ENCODE measurements at places on chromosomes 11 and 22.

DNA sequence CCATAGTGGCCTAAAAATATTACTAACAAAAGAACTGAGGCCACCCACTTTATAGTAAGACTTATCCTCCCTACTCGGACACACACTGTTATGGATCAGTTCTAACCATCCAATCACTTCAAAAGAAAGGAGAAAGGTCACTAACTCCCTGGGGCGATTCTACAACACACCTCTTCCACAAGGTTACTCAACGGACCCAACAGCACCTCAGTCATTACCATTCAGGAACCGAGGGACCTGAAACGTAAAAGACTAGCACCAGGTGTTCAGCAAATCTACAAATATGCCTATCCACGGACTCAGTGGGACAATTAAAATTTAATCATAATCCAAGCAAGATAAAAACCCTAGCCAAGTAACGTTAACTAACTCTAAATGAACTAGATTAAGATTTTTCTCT is 1.6 kb downstream of the HNRNPUL2 start:
- no peak for DNase-seq

DNA sequence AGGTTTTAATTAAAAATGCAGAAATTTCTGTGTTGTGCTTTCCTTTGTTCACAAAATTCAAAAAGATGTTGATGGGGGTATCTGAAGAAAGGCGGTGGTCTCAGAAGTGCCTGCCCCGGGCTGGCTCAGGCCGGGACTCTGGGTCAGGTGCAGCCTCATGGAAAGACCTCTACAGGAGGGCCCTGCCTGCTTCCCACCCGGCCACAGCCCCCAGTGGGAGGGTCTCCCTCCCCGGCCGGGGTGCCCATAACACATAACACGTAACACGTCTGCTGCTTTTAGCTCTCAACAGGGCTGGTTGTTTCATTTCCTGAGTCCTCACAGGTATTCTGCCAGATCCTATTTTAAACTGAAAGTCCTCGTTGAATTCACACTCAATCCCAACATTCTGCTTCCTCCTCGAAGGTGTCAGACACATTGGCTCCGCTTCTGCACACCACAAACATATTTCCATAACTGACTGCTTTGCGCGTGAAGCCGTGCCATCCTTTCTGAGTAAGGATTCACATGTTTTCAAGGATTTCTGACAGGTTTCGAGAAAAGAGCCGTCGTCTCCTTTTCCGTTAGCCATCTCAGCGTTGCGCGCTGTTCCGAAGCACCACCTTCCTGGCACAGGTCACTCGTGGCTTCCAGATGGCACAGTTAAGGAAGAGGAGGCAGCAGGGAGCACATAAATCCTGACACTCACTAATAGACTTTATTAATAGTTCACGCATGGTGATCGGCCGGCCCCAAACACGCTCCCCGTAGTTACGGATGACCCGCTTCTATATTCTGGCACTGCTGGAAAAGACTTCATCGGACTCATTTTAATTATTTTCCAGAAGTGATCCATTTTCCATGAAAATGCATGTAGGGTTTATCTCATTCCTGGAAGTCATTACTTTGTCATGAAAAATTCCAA is 569.3 kb downstream of the BRD1 start:
- no peak for DNase-seq

- DNase-seq = no peak
Observed at GRCh38 chr22:23193882-23194281, 13.6 kb downstream of the BCR start.

GRCh38 chr22:26168330-26168851 is 871 bp upstream of the SEZ6L start:
- no peak for DNase-seq

DNA sequence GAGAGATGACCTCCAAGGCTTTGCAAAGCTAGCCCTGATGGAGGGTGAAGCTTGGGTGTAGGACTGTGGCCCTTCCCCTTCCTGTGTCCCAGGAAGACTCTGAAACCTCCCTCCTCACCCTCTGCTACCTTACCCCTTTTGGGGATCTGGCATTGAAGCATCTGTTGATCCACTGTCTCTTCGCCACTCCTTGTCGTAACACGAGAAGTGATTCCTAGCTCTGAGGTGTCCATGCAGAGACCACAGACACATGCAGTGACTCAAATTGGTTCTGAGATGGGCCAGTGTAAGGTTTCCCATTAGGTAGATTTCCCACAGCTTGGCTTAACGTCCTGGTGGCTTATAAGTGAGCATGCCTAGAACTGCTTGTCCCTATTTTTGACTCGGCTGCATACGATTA is 101.4 kb downstream of the ZBTB16 start:
- no peak for DNase-seq

GRCh38 chr11:111879637-111879960 is 258 bp downstream of the CFAP68 start:
- no peak for DNase-seq

- no peak for DNase-seq
Observed at GRCh38 chr11:129408865-129409444, 33.3 kb downstream of the BARX2 start.

GRCh38 chr22:49427941-49428340 is 399.7 kb downstream of the BRD1 start:
- DNase-seq = no peak

DNA sequence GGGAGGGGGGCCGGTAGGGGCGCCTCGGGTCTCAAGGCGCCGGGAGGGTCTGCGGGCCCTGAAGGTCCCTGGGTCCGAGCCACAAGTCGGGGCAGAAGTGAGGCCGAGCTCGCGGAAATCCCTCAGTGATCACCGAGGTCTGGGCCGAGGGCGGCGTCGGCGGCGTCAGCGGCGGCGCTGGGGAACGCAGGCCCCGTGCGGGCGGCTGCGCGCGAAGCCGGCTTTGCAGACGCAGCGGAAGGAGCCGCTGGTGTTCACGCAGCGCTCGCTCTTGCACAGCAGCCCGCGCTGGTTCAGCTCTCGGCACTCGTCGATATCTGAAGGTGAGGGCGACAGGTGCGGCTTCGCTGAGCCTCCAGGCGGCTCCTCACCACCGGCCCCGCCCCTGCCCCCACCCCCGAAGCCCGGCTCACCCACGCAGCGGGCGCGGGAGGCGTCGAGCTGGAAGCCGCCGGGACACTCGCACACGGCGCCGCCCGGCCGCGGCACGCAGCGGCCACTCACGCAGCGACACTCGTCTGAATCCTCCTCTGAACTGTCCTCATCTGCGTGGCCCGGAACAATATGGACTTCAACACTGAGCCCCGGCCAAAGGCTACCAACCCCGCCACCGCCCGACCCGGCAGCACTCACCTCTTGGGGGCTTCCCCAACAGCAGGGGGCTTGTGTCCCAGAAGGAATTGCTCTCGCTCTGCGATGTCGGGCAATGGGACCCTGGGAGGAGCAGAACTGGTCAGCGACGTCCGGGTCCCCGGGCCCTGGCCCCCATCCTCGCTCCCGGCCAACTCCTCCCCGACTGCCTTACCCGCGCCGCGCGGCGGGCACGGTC is 14.2 kb downstream of the SCYL1 start:
- DNase-seq = no peak
